Stimulated activated CD8-positive, alpha-beta memory T cell treated with anti-CD3 and anti-CD28 coated beads, Interleukin-7, amount 100 ng/mL, for 1 hour (primary cell): ENCODE measurements at places on chromosomes 1 and 21.

DNA sequence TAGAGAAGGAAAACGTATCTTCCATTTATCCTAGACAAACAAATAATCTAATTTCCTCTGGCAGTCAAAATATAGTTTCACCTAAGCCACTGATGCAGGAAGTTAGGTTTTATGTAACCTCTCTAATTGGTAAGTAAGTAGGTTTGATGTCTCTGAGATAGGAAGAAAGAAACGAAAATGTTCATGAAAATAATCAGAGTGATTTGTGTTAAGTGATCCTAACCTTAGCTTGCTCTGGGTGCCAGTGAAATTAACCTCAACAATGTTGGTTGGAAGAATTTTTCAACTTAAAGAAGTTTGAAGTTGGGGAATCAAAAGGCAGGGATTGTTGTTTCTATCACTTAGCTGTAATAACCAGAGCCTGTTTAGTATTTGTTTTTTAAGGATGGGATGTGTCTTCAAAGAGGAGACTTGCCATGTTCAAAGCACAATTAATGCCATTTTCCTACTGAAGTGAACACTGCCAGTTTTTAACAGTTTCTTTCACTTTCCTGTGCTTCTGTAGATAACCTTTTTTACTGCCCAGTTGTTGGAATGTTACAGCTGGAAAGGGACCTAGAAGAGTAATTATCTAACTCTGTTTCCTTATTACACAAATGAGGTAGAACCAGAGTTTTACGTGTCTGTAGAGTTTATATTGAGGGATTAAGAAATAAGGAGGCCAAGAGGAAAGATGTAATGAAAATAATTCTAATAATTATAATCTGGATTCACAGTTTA is 18.4 kb downstream of the HIPK1 start:
- no peak for DNase-seq

- DNase-seq, result no peak
Observed at GRCh38 chr1:159429074-159429861, 2.7 kb upstream of the OR10J4 start.

DNA sequence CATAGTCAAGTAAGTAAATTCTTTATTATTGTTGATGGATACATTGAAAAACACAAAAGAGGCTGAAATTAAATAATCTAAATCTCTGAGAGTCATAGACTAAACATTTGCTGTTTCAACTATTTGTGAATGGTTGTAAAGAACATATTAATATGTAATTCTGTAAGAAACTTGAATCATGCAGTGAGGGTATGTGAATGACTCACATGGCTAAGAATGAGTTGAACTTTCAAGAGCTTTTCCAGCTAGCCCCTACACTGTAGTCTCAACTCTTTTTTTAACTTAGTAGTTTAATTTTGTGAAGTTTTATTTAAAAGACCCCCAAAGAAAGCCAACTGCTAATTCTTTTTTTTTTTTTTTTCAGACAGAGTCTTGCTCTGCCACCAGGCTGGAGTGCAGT is 588.1 kb downstream of the DPYD start:
- no peak for DNase-seq

DNA sequence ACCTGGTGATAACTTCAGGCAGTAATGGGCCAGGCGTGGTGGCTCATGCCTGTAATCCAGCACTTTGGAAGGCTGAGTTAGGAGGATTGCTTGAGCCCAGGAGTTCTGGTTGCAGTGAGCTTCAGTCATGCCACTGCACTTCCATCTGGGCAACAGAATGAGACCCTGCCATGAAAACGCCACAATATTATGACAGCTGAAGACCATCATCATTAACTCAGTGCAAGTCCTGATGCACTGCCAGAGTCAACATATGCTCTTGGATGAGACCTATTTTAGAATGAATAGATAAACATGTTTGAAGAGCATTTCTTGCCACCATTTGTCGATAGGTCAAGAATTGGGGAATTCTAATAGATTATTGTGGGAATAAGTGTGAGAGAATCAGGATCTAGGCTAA is 26.4 kb downstream of the HENMT1 start:
- no peak for DNase-seq

- DNase-seq, result no peak
Observed at GRCh38 chr21:23215261-23215660, 2217.1 kb downstream of the NCAM2 start.

- no peak for DNase-seq
Observed at GRCh38 chr1:57350610-57351009, 73.2 kb downstream of the DAB1 start.

DNA sequence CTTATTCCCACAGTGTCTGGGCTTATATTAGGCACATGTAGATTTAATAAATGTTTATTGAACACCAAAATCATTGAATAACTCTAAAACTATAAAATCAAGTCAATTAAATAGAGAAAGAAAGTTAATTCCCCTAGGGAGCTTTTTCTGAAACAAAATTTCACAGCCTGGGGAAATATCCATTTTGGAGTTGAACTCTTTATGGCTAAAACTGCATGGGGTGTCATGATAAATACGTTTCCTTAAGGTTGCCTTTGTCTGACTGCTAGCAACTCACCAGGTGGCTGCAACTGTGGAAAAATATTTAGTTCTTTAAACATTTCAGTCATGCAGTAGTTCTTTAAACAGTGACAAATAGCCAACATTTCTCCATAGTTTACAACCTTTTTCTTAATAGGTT is 496.1 kb downstream of the LRRIQ3 start:
- no peak for DNase-seq

- DNase-seq, result no peak
Observed at GRCh38 chr1:46438346-46438745, 44.2 kb downstream of the FAAH start.

- DNase-seq, result no peak
Observed at GRCh38 chr1:19028546-19029129, 72.2 kb upstream of the IFFO2 start.

GRCh38 chr1:246865921-246866320 is 65.8 kb downstream of the AHCTF1 start:
- DNase-seq, result no peak

DNA sequence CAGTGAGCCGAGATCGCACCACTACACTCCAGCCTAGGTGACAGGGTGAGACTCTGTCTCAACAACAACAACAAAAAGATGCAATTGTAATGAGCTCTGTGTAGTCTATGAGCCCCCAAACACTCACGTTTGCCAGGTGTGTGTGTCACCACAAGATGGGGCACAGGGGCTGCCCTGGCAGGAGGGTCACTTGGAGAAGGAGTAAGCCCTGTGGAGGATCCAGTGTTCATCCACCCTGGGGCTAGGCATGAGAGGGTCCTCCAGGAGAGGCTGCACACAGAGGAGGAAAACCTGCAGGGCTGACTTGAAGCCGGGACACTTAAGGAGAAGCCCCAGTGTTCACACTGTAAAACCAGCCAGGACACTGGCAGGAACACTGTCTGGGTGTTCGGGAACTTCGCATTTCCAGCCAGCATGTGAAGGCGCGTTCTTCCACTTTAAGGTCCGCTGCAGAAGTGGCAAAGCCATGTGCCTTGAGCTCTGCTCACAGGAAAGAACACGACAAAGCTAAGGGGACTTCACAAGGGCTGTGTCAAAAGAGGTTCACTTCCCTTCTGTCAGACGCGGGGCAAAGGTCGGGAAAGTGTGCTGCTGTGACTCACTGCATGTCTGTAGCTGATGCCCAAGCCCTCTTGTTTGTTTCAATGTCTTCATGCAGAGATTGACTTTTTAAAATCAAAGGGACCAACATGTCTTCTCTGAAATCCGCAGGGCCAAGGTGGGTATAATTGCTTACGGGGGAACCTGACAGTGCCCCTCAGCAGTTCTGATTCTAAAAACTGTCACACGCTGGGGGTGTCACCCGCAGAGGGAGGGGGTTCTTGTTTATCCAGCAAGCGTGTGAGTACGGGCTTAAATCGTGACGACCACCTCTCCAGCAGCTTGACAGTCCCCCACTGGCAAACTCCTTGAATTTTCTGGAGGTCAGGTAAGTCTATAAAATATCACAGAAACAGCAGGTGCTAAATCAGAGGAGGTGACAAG is 102.8 kb downstream of the RIPK4 start:
- DNase-seq, result no peak

DNA sequence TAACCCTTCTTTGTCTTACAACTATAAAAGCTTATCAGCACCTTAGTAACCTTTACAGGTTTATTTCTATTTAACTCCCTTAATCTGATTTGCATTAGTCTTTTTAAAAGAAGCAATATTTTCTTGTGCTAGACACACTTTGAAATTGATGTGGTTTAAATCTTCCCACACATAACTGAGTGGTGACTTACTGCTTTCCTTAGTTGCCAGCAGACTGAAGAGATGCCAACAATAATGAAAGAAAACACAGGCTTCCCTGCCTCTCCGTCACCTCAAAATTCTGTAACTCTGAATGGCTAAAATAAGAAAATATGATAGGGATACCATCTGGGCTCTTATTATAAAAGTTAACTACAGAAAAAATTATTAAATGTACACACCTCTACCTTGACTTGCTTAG is 196.8 kb downstream of the PTBP2 start:
- DNase-seq, result no peak

GRCh38 chr1:244052728-244053312 is 1.7 kb downstream of the ZBTB18 start:
- no peak for DNase-seq

DNA sequence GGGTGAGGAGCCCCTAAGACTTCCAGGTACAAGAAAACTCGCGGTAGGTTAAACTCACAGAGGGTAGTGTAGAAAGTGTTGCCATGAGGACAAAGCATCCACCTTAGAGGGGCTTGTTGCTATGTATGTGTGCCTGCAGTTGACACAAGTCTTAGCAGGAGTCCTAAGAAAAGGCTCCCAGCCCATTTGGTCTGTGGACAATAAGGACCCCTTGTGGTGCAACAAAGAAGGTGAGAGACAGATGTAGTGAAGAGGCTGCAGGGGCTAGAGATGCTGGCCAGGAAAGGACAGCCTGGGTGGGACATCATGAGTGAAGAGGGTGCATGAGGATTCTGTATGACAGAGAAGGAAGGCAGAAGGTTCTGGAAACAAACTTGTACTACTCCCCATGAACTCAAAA is 36.3 kb upstream of the IL10 start:
- no peak for DNase-seq
